Stimulated activated CD4-positive, alpha-beta T cell treated with anti-CD3 and anti-CD28 coated beads, Interleukin-12 subunit alpha, Interleukin-12 subunit beta, amount 100 ng/mL, for 48 hours (primary cell): ENCODE measurements at places on chromosomes 16 and 17.
A peak's percentile ranks its signal among the peaks of the same experiment; 100 is the strongest.

DNA sequence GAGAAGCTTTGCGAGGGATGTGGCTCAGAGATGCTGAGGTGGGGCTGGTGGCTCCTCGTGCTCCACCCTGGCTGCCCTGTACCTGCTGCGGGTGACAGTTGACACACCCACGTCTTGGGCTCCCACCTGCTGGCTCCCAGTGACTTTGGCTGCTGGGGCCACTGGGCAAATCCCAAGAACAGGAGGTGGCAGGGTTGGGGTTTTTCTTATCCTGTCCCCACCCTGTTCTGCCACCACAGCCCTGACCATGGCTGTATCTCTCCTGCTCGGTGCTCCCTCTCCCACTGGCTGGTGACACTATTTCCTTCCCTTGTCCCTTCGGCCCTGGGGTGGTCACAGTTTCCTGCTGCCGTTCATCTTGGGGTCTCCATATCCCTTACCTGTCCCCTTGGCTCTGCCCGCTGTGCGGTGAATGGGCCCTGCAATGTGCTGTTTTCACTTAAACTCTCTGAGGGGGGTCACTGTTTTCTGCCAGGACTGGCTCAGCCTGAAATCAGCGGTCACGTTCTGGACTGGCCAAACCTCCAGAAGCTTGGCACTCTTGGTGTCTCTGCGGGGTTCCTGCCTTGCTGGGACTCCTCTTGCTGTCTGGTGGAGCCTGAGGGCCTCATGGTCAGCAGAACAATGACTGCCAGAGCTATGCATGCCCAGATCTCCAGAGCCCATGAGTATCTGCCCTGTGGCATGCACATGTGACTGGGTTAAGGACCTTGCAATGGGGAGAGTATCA, 144.2 kb downstream of the IRF8 start:
- DNase-seq: no peak

DNA sequence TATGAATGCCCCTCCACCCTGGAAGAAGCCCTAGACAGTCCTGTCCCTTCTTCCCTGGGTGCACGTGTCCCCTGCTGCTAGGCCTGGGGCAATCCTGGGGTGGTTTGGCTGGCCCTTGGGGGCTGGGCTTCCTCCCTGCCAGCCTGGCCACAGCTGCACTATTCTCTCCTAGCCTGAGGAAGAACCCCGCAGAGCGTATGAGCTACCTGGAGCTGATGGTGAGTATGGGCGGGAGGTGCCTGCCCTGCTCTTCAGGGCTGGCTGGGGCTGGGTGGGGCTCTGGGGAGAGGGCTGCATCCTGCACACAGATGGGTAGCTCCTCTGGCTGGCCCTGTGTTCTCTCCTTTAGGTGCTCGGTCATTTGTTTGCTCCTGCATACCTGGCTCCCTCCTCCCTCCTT, 28.8 kb downstream of the MAP2K3 start:
- DNase-seq: no peak

DNA sequence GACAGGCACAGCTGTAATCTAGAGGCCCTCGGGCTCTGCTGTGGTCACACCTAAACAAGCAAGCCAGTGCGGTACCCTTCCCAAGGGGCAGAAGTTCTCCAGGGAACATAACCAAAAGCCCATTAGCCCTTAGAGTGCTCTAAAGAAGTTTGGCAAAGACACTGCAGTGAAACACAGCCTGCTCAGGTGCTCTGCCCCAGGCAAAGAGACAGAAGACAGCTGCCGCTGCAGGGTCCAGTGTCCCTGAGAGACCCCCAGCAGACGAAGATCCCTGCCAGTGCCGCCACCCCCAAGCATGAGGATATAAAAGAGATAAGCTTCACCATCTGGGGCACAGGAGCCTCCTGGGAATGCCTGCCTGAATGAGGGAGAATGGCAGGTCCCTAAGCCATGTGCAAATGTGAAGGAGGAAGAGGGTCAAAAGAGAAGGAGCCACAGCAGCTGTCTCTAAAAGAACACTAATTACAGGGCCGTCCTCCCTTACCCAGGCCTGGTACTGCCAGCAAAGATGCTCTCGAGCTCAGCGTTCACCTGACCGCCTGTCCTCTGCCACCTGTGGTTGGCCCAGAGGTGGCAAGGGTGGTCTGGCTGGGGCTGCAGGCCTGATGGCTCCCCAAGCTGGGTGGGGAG, 29.7 kb downstream of the CUEDC1 start:
- no peak for DNase-seq

- no peak for DNase-seq
Observed at GRCh38 chr17:17677299-17678040, 3.8 kb upstream of the RAI1 start.

DNA sequence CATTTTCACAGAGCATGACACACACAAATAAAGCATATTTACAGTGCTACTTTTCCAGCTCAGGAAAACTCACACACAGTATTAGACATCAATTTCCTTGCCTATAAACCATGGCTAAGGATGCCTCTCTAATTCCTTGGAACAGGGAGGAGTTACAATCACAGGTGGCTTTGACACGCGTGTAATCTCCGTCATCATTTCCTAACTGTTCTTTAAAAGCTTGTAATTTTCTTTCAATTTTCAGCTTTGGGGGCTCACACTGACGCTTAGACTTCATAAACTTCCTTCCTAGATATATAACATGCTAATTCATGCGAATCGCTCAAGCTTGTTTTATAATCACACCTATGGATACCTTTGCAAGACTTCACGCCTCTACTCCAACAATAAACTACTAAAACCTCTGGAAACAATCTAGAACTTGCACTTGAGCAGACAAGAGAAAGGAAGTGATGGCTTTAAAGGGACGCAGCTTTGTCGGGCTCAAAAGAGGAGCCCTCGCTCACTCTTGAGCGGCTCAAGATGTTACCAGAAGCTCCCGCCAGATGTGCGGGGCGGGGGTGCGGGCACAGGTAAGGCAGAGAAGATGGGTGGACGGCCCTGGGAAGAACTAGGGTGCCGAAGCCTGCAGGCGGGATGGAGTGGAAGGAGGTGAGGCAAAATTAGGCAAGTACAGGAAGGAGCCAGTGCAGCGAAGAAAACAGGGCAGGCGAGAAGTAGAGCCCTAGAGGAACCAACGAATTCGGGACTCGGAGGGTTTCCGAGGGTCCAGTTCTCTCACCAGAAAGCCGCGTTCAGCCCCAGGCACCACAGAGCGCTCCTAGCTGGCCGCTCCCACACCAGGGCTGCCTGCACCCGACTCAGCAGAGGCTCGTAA, 631 bp downstream of the RETREG3 start:
- DNase-seq: no peak

DNA sequence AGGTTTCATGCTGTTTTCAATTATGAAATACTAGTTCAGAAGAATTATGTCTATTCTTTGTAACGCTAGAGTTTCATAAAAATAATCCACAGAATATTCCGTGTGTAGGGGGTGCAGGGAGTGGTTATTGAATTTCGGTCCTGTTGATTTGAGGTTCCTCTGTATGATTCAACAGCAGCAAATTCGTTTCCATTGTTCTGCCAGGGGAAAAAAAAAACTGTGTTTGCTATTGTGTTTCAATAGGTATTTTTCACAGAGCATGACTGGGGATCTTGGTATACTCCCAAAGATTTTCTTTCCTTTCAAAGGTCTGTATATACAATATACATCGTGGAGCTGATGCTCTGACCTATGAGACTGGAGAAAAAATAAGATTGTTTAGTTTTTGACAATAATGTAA, 15.8 kb downstream of the SHISA9 start:
- no peak for DNase-seq

DNA sequence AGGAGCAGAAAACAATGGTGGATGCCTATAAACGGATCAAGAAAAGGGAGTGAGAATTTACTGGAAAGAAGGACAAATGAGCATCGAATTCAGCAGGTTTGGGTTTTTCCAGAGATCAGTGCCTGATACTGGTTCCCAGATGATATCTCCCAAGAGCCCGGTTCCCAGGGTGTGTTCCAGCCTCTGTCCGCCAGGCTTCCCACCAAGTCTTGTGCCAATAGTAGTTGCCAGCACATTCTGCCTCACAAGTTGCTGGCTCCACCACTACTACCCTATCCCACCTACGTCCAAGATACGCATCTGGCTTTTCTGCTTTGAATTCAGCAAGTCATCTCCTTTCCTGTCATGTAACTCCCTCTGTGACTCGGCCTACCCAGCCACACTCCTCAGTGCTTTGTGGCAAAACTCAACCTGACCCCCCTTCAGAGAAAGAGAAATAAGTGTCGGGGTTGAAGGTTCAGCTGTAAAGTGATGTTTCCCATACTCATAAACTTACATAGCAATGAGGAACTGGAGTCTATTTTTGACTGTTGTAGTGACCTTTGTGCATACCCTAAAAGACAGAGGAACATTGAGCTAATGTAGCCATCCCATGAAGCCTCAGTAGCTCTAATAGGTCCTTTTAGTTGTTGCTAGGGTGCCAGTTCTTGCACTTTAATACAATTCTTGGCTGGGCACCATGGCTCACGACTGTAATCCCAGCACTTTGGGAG, 277.0 kb downstream of the IRX3 start:
- no peak for DNase-seq

DNA sequence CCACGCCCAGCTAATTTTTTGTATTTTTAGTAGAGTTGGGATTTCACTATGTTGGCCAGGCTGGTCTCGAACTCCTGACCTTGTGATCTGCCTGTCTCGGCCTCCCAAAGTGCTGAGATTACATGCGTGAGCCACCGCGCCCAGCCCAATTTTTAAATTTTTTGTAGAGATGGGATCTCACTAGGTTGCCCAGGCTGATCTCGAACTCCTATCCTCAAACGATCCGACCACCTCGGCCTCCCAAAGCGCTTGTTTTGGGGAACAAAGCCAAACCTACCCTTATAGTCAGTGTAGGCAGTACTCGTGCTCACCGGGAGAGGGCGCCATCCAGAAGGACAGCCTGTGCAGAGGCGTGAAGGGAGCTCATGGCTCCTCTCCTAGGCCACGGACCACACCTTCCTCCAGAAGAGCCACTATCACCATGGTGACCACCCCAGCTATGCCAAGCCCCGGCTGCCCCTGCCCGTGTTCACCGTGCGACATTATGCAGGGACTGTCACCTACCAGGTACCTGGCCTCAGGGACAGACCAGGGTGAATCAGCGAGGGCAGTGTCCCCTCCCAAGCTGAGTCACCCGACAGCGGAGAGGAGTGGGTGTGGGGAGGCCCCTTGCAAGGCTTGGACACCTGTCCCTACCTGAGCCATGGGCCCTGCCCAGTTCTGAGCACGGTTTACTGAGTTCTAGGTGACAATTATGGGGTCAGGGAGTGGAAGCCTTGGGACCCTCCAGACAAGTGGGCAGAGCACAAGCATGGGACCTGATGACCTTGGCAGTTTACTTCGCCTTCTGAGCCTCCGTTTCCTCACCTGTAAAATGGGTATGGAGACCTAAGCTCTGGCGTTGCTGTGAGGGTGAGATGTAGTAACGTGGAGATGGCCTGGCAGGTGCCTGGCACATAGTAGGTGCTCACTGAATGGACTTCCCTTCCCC, 13.7 kb downstream of the MYO15B start:
- DNase-seq: peak; percentile 42

DNA sequence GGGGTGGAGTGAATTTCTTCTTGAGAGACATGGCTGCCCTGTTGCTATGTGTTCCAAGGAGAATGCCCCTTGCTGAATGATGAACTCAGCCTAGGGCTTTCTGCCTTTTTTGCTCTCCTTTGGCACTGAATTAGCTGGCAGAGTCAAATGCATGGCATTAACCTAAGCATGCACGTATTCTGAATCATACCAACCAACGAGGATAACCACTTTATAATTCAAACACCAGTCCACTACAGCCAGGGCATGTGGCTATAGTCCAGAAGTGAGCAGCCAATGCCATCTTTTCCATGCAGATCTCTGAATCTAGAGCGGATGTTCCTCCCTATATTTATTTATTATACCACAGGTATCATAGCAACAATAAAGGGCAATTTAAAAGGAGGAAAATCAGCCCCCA, 15.7 kb downstream of the TMIGD1 start:
- no peak for DNase-seq

GRCh38 chr17:2124391-2124790, 69.5 kb downstream of the HIC1 start:
- no peak for DNase-seq

DNA sequence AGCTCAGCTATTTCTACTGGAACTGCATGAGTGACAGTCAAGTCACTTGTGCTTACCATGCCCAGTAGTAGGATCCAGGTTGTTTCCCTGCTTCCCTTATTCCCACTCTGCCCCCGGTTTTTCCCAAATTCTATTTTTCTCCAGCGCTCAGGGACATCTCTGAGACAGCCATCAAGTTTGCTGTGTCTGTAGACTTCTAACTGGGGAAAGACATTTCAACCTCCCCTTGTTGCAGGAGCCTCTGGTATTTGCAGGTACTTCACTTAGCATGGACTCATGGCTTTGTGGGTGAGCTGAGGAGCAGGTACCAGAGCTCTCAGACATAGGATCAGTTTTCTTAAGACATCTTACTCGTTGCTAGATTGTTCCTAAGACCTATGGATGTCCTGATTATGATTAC, 801.6 kb upstream of the RBFOX1 start:
- no peak for DNase-seq
